ENCODE measurements at places on chromosomes 3 and 15.

- no peak for DNase-seq
These were observed 7.1 kb downstream of the PLCD1 start for GRCh38 chr3:38022301-38022700.

DNA sequence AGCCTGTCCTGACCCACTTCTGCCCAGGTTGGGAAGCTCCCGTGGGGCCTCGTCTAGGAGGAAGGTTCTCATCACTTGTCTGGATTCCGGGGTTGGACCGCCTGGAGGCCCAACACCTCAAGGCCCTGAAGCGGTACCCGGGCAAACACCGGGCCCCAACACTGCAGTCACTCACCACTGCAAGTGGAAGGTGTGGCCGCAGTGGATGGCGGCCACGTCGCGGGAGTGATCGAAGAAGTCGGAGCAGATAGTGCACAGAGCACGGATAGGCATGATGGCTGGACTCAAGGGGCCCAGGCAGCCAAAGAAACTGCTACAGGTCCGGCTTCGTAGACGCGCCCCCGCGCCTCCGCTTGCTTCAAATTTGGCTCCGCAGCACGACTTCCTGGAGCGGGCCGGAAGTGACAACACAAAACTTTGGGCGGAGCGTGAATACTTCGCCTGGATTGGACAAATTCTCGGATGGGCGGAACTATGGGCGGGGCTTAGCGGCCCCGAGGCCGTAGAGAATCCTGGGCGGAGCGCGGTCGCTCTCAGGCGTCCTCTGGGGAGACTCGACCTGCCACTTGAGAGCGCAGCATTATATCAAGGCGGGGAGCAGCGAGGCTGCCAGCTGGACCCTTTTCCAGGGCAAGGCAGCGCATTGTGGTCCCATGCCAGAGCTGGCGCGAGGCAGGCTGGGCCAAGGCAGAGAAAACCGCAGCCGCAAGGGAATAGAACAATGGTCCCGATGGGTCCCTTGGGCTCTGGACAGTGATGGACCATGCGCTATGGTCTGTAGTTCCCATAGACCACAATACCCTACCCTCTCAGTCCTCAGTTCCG lies at the start of gene TRAIP:
TRAIP (minus strand) TSS at position 384 of the 825 bp plus-strand sequence; CDS start at position 273, 111 bp downstream.
- DNase-seq: peak; percentile 85

DNA sequence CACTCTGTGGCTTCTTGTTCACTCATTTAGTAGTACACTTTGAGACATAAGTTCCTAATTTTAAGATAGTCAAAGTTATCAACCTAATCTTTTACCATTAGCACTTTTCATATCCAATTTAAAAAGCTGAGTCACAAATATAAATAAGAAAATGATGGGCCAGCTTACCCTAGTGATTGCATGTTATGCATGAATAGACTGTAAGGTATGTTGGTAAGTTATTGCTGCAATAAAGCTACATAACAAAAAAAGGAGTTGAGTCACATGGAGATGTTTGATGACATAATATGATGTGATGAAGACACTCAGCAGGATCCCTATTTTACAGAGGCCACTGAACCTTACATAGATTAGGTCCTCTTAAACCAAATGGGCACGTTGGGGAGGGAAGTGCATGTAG lies 161.3 kb downstream of the OCA2 start:
- DNase-seq: no peak

GRCh38 chr3:99534951-99535704 lies 103.3 kb upstream of the COL8A1 start:
- DNase-seq: peak; percentile 82

DNA sequence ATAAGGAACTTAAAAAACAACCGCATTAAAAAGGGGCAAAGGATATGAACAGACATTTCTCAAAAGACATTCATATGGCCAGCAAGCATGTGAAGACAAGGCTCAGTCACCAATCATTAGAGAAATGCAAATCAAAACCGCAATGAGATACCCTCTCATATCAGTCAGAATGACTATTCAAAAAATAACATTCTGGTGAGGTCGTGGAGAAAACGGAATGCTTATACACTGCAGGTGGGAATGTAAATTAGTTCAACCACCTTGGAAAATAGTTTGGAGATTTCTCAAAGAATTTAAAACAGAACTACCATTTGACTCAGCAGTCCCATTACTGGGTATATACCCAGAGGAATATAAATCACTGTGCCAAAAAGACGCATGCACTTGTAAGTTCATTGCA lies 496.6 kb upstream of the SGO1 start:
- peak; percentile 12 for DNase-seq

DNA sequence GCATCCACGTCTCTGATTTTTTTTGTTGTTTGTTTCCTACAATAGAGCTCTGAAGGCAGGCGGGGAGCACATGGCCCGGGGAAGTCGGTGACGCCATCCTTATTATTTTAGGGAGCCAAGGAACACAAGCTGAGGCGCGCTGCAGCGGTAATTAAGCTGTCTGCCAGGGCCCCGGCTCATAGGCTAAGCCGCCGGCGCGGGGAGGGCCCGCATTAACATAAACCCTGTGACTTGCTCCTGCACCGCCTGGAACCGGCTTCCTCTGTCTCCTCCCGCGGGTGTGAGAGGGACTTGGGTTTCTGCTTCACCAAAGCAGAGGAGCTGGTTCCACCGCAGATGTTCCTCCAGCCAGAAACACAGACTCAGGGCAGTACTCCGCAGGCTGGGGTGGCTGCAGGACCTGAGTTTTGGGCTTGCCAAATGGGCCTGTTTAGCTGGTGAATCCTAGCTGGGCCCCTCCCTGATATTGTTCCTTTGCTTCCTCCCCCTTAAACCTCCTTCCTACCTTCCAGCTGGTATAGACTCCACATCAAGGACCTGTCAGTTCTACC lies 25.3 kb downstream of the ANP32A start:
- DNase-seq: peak; percentile 57

DNA sequence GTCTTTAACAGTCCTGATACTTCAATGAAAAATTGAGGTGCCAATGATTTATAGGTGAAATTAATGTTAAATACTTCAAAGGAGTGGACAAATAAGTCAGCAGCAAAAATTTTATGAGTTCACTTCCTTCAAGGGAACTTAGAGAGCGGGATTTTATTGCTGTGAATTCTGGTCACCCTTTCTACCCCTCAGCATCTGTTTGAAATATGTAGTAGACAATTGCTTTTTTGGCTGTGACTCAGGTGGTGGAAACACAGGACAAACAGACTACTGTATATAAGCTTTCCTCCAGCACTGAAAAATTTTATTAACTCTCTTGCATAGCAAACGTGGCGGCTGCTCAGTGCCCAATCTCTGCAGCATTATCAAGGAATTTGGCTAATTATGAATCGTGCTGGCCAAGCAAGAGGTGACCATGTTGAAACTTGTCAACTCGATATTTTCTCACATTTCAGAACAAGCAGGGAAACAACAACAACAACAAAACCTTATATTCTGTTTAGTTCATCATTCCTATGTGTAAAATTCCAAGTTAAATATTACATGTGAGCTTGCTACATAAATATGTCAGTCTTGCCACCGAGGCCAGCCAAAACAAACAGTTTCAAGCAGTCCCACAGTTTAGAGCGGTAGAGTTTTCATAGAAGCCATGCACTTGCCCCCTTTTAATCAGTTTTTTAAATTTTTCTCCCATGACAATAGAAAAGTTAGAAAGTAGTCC lies 420.2 kb downstream of the FOXP1 start:
- no peak for DNase-seq

DNA sequence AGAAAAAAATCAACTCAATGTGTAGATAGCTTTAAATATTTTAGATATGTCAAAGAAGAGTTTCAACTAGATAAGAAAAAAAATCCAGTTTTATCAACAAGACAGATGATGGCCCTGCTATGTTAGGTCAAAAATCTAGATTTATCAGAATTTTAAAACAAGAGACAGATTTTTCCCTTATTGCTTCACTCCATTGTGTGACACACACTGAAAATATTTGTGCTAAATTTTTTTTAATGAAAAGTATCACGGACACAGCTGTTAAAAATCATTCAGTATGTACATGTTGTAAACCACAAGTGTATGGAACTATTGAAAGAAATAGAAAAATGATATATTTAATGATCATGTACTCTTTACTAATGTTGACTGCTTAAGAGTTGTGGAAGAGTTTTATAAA lies 43.6 kb downstream of the FOXB1 start:
- no peak for DNase-seq

- DNase-seq: no peak
These were observed 819.1 kb downstream of the TUSC7 start for GRCh38 chr3:117528688-117529087.

DNA sequence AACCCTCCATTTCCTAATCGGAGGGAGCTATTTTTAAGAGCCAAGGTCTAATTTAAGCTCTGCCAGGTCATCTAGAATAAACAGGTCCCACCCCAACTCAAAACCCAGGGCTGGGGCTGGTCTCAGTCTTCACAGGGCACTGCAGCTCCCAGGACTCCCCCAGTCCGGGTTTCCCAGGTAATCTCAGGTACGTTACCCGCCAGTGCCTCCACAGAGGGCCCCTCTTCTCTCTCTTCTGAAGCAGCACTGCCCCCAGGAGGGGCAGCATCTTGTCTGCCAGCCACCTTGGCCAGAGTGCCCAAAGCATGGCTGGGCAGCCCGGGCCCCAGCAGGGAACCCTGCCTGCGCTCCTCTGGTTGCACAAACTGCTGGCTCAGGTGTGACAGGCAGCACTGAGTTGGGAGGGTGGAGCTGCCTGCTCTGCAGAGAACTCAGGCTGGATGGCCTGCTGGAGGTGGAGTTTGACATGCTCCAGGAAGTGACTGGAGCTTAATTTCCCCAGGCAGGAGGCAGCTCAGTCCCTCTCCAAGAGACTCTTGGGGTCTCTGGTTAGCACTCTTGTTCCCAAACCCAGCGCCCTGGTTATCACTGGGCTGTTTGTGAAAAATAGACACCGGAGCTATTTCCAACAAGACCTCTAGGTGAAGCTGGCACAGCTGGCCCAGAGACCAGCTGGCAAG lies at the start of gene PLA2G4F:
PLA2G4F (minus strand) TSS at position 394 of the 680 bp plus-strand sequence; CDS start at position 307, 87 bp downstream.
- no peak for DNase-seq

- no peak for DNase-seq
These were observed 506.3 kb downstream of the ROBO2 start for GRCh38 chr3:77546246-77546645.

All from amniotic epithelial cell (primary cell).